Tibial nerve (tissue), 4 donors: ENCODE measurements at places on chromosomes 5 and 9.

- DNase-seq: no peak
Measured at GRCh38 chr5:155252025-155252424, 238.5 kb downstream of the KIF4B start.

DNA sequence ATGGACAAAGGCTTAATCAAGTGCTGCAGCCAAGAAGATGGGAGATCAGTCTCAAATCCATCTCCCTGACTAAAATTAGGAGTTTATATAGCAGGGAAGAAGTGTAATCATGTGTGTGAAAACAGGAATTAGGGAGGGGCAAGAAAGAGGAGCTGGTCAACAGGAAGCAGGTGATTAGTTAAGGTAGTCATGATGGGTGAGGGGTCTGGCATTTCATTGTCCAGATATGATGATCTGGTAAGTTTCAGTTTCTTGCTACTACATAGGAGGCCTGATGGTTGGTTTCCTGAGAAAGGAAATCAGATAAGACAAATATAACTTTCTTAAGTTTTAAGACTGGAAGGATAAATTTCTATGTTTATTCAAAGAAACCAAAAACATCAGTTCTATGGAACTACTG, 455.6 kb upstream of the GRAMD2B start:
- no peak for DNase-seq

GRCh38 chr5:98403131-98403530, 370.3 kb upstream of the RGMB start:
- no peak for DNase-seq

GRCh38 chr5:121138952-121139351, 674.9 kb downstream of the PRR16 start:
- no peak for DNase-seq

GRCh38 chr9:1008216-1008615, 31.8 kb downstream of the DMRT3 start:
- no peak for DNase-seq

- no peak for DNase-seq
Measured at GRCh38 chr9:81375187-81376100, 313.9 kb downstream of the TLE1 start.
